NCI-H2081 (cell line): ENCODE measurements at places on chromosomes 3 and 15.

DNA sequence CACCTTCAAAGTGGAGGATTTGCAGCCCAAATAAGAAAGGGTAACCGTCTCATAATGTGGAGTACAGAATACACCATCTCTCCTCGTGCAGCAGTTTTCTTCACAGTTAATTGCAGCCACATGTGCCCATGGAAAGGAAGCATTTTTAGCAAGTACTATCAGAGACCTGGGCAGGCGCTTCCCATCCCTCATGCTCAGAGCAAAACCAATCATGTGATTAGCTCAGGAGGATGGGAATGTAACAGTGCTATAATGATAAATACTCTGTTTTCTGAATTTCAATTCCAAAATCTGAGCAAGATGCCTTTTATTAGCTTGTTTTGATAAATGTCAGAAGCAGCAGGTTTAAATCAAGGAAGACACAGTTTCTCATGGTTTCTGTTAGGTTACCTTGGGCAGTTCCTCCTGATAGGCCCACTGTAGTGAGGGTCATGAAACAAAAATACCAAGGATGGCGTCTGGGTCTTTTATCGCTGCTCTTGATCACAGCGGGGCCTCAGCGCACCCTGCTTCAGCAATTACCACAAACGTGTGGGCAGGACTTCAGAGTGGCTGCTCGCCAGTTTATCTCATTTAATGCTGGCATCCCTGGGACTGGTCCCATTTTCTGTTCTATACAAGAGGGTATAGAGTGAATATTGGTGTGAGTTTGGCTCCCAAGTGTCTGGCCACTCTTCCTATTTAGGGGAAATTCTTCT is 92.6 kb upstream of the VGLL4 start:
- no peak for DNase-seq

DNA sequence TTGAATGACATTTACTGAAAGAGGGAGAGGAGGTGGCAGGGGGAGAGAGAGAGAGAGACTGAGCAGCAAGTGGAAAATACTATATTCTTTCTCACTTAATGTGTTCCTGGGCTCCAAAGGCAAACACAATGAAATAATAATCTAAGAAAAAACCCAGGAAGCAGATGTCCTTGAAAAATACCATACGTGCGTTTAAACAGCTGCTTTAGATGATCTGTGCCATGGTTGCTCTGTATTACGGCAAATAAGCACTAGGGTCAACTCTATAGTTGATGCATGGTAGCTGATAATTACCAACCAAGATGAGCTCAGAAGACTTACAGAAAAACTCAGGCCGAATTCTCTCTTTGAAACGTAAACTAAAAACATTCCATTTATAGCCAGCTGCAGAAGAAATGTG is 410.3 kb upstream of the TBL1XR1 start:
- peak; percentile 66 for DNase-seq

GRCh38 chr3:41893977-41894376 is 67.9 kb downstream of the ULK4 start:
- DNase-seq, result peak; percentile 5

DNA sequence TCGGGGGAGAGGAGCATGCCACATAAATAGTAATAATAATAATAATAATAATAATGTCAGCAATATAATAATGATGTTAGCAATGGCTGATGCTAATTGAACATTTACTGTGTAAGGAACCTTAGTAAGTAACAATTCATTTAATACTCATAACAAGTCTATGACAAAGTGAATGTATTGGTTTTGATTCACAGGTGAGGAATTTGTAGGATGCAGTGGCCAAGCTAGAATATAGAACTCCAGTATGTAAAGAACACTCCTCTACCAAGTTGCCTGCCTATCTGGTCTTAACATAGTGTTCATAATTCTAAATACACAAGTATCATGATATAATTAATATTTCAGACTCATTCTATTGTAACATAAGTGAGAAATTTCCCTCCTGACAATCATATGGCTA is 1016.5 kb downstream of the ROBO1 start:
- no peak for DNase-seq

GRCh38 chr3:80232760-80233159 is 465.0 kb upstream of the ROBO1 start:
- no peak for DNase-seq

DNA sequence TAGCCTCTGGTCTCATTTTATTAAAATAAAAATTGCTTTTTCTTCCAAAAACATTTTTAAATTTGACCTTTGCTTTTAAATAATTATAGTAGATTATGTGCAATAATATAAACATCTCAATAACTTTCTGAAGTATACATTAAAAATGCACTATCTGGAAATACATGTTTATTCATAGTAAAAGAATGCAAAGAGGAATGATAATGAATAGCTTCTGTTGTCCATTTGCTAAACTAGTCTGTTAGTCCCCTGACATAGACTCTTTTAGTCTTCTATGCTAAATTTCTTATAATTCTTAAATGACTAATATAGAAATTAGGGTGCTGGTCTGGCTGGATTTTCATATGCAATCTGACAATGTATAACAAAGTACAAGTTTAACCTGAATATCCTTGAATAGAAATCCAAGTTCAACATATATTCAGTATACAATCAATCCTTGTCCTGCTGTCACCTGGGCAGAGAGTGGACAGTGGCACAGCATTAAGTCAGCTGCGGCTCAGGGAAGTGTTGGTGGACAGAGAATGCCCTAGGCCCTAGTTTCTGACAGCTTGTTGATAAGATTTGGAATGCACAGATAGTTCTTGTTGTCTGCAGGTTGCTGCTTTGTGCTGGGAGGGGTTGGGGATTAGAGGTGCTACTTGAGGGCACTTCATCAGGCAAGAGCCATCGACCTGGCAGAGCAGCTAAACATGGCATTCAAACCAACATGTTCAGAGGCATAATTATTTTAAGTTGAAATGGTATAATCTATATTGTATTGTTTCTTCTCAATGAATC is 161.7 kb downstream of the MBNL1 start:
- DNase-seq, result no peak

DNA sequence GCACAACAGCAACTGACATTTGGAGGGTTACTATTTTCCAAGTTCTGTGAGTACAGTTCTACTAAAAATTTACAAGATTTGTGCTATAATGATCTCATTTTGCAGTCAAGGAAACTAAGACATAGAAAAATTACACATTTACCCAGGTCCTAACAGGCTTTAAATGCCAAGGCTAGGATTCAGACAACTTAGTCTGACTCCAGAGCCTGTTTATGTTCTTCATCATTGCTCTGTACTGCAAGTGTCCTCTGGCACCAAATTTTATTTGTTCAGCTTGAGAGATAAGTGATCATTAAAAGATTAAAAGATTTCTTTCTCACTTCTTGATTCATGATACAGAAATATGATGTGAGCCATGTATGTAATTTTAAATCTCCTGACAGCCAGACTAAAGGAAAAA is 290.8 kb downstream of the UBE2E2 start:
- DNase-seq, result no peak

GRCh38 chr3:135229018-135229495 is 434.0 kb downstream of the EPHB1 start:
- DNase-seq, result peak; percentile 100

DNA sequence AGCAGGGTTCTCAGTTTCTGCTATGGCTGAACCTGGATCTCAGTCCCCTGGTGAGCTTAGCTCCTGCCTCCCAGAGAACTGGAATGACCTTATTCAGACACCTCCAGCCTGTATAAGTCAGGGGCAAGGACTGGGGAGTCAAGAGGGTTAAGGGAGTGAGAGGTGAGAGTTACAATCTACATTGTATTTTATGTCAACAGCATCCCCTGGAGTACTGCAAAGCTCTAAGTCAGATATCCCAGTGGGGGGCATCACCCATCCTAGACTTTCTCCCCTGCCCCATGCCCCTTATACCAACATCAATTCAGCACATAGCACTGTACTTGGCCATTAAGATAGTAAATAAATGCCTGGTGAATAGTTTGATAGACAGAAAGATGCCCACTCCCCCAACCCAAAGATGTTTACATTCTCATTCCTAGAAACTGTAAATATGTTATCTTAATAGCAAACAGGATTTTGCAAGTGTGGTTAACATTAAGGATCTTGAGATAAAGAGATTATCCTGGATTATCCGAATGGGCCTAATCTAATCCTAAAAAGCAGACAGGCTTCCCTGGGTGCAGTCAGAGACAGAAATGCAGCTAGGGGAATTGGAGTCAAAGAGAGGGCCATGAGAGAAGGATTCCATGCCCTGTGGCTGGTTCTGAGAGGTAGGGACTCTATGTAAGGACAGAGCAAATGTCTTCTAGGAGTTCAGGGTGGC is 132.3 kb upstream of the RASGRP1 start:
- no peak for DNase-seq

GRCh38 chr3:117735481-117736101 is 1026.0 kb downstream of the TUSC7 start:
- DNase-seq, result no peak

- no peak for DNase-seq
Observed at GRCh38 chr3:172592898-172593669, 69.9 kb upstream of the TNFSF10 start.

- no peak for DNase-seq
Observed at GRCh38 chr3:100993309-100993708, at the start of gene ABI3BP. TSS of gene ABI3BP (minus strand) at chr3:100993421. CDS start at chr3:100993384, 37 bp downstream.

- no peak for DNase-seq
Observed at GRCh38 chr15:70185251-70185711, 87.6 kb upstream of the TLE3 start.

- no peak for DNase-seq
Observed at GRCh38 chr15:80587816-80588456, 107.2 kb upstream of the ABHD17C start.

DNA sequence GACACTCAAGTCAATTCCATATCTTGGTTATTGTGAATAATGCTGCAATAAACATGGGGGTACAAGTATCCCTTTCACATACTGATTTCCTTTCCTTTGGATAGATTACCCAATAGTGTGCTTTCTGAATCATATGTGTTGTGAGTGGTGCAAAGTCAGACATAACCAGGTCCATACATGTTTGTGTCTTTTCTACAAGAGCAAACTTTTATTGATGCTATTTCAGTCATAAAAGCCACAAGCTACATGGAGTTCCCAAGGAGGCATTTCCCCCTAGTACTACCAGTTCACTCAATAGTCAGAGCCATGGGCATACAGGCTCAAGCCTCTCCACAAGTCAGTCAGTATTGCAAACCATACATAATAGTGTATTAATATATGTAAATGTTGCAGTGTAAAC is 10.1 kb downstream of the CEP63 start:
- DNase-seq, result no peak

GRCh38 chr3:151537726-151538125 is 76.9 kb upstream of the IGSF10 start:
- DNase-seq, result no peak

GRCh38 chr3:44419116-44419922 is 58.2 kb downstream of the ZNF445 start:
- no peak for DNase-seq

DNA sequence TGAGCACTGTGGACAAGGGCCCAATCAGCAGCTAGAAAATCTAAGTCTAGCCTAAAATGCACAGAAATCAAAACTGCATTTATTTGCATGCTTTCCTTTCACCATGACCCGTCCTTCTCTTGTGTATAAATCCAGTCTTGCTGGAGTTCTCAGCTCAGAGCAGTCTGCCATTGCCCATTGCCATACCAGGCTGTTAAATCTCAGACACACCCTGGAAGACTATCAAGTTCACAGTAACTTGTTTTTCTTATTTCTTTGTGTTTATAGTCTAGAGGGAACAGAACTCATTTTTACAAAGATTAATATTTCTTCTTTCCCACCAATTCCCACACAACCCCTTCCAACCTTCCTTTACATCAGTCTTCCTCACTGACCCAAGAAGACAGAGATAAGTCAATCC is 85.9 kb downstream of the COL8A1 start:
- no peak for DNase-seq

DNA sequence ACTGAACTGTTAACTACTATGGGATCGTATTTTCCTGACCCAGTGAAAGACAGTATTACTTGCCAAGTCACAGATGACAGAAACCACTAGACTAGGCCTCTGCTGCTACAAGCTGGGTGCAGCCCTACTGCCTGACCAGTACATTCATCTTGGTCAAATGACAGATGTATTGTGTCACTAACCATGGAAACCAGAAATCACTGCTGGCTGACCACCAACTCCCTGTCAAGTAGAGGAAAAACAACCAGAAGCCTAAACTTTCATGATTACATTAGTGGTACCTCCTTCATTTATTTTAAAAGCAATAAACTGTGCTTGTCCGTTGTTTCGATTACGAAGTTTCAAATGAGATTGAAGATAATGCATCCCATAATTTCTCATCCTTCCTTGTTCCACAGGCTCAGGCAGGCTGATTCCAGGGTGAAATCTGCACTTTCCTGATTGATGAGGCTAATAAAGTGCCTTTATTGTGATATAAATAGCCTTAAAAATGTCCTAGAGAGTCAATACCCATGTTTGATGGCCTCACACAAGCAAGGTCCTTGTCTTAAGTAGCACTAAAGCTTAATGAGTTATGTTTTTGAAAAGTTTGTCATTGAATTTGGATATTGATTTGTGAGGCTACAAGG is 309.7 kb downstream of the LSAMP start:
- DNase-seq, result peak; percentile 64

DNA sequence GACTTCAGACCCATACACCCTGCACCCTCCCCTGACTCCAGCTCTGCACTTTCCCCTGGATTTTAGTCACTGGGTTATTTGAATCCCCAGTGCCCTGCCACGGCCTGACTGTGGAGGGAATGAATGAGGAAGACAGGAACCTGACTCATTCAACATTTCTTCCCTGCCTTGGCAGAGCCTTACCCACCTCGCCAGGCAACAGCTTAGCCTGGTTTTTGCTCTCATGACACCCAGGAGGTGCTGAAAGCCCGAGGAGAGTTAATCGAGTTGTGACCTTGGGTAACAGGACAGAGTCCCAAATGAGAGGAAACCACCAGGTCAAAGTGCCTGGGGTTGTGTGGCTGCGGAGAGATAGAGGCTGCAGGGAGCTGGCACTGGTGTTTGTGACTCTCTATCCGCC is 128.3 kb downstream of the SMAD6 start:
- DNase-seq, result no peak

- no peak for DNase-seq
Observed at GRCh38 chr3:43010638-43011037, 31.5 kb downstream of the GASK1A start.

DNA sequence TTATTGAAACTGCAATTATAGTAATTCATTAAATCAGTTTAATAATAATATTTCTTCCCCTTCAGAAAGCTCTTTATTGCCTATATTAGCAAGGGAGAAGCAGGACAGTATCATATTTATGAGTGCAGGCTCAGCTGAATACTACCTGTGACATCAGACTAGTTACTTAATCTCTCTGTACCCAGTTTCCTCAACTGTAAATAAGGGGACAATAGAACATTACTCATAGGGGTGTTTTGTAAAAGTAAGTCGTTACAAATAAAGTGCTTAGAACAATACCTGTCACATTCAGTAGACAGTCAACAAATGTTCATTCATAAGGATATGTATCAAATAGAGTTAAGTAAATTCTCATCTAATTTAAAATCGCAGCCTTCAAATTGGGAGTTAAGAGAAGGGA is 12.1 kb upstream of the VPS39 start:
- DNase-seq, result no peak
